CD4-positive, alpha-beta T cell treated with Interleukin-15 for 1 hour (primary cell): ENCODE measurements at places on chromosomes 7 and 10.

GRCh38 chr7:27359181-27360125 lies 116.9 kb downstream of the EVX1 start:
- DNase-seq: no peak

- no peak for DNase-seq
Observed at GRCh38 chr10:76031769-76032699, 600.6 kb downstream of the LRMDA start.

DNA sequence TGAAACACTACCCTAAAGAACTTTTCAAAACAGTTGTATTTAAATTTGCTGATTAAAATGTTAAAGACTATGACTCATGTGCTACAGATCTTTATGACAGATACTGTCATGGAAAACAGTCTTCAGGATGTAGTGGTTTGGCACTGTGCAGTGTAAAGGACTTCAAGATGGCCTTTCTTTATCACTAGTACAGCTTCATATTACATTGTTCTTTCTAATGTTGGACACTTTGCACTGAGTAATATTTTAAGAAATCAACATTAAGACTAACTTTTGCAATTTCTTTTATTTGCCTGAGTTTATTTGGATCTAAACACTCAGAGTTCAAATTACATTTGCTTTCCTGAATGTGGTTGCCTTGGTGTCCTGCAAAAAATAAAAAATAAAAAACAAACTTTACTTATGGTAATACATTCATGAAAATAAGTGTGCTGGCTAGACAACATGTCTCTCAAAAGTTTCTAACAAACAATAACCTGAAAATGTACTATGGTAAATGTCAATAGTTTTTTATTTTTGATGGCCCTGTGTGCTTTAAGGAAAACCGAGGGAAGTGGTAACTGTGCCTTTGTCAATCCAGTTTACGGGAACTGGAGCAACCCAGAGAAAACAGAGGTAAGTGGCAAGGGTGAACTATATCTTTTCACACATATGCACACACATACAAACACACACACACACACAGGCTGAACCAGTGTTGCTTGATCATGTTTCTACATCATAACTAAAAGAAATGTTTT lies 85.9 kb upstream of the PLXDC2 start:
- no peak for DNase-seq

GRCh38 chr10:133396035-133396624 lies 2.2 kb downstream of the MTG1 start:
- DNase-seq: no peak

- no peak for DNase-seq
Observed at GRCh38 chr10:129758207-129759021, 205.7 kb downstream of the EBF3 start.

DNA sequence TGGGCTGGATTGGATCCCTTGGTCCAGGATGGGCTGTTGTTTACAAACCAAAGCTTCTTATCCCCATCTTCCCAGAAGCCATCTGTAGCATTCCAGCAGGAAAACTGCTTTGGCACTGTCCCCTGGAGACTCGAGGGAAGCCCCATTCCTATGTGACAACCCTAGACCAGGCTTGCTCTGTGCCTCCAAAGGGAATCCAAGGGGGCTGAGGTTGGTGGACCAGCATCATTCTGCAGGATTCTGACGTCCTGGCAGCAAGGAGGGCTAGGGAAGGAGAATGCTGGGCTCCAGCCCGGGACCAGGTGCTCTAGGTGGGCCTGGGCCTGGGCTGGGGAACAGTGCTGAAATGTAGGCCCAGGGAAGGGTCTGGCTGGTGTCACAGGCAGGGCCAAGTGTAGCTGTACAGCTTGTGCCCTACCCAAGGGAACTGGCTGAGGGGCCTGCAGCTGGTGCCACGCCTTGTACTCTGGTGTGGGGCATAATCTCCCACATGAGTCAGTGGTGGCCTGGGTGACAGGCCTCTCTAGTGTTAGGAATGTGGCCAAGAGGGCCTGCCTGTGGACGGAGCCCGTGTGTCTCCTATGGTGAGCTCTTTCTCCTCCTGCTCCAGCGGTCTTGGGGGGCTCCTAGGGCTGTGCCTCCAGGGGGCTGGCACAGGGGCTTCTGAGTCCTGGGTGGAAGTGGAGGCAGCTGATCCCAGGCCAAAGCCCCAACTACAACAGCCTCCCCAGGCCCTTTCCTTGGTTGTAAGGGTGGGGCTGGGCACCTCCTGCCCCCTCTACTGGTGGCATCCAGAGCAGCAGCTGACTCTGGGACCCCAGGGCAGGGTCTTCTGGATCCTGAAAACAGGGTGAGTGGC lies 25.2 kb downstream of the TRIM8 start:
- no peak for DNase-seq

- DNase-seq: no peak
Observed at GRCh38 chr7:36638586-36639263, 85.6 kb downstream of the AOAH start.

- DNase-seq: no peak
Observed at GRCh38 chr7:74587435-74588126, 69.9 kb upstream of the GTF2I start.

- no peak for DNase-seq
Observed at GRCh38 chr10:97506199-97506991, 7.7 kb downstream of the UBTD1 start.

- DNase-seq: no peak
Observed at GRCh38 chr10:119429771-119430170, 112.7 kb downstream of the RGS10 start.

- no peak for DNase-seq
Observed at GRCh38 chr10:47046321-47047126, 135.3 kb downstream of the PTPN20 start.

- no peak for DNase-seq
Observed at GRCh38 chr7:45889367-45890067, 1.2 kb downstream of the IGFBP1 start.

- DNase-seq: no peak
Observed at GRCh38 chr7:116708248-116708647, 36.3 kb downstream of the MET start.

DNA sequence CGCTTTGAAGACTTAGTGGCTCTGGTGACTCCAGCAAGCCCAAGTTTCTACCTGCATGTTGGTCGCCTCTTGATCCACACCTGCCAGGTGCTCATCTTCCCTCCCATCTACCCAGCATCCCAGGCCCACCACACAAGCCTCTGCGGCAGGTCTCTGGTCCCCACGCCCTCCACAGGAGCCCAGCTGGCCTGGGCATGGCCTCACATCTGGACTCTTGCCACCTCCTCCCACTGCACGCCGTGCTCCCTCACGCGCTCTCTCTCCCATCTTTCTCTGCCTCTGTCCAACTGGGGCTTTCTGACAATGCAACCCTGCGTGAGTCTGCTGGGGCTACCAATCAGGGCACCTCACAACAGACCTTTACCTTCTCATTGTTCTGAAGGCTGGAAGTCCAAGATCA lies 50.2 kb upstream of the FGFR2 start:
- no peak for DNase-seq

DNA sequence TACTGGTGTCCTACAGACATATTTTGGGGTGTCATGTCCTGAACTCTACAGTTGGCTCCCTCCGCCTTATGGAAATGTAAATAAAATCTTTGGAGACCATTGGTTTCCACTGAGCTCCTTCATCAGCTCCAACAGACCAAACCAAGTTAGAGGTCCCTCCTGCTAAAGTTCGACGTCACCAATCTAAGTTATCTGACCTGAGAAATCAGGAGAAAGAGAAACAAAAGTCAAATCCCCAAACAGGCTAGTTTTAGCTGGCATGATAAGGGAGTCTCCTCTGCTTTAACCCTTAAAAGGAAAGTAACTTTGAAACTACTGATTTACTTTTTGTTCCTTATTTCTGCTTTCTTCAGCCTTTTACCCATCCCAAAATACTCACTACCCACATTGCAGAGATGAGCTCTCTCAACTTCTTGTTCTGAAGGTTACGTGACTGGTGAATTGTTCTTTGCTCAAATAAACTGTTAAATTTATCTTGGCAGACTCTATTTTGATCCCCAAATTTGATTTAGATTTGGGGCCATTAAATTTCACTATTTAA lies 39.9 kb downstream of the AVL9 start:
- no peak for DNase-seq

DNA sequence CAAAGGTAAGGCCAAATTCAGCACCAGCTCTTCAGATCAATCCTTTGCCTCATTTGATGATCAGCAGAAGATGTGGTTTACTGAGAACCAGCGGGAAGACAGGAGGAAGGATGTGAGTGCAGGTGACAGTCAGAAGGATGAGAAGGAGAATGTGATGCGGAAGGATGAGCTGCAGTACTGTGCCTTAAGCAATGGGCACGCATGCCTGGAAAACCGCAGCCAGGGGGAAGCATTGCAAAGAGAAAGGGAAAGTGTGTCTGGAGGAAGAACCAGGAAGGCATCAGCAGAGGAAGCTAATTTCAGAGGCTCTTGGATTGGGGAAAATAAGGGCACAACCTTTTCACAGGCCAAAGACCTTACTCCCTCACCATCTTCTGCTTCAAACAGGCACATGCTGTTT lies 25.7 kb downstream of the C10orf71 start:
- DNase-seq: no peak

- no peak for DNase-seq
Observed at GRCh38 chr7:139618482-139619366, 95.2 kb downstream of the CLEC2L start.

- no peak for DNase-seq
Observed at GRCh38 chr10:29576681-29577080, 58.1 kb downstream of the SVIL start.
